ENCODE measurements at places on chromosomes 2 and 18. TPM values are rescaled to one million over a fixed set of nuclear protein-coding genes. Genes with fewer than 3 reads are reported as not detected.

HOXD12 gene
- not detected for total RNA-seq

PFN4 gene
- 0.23 TPM for total RNA-seq

ZNF521 gene
- total RNA-seq: 173 TPM

DNA sequence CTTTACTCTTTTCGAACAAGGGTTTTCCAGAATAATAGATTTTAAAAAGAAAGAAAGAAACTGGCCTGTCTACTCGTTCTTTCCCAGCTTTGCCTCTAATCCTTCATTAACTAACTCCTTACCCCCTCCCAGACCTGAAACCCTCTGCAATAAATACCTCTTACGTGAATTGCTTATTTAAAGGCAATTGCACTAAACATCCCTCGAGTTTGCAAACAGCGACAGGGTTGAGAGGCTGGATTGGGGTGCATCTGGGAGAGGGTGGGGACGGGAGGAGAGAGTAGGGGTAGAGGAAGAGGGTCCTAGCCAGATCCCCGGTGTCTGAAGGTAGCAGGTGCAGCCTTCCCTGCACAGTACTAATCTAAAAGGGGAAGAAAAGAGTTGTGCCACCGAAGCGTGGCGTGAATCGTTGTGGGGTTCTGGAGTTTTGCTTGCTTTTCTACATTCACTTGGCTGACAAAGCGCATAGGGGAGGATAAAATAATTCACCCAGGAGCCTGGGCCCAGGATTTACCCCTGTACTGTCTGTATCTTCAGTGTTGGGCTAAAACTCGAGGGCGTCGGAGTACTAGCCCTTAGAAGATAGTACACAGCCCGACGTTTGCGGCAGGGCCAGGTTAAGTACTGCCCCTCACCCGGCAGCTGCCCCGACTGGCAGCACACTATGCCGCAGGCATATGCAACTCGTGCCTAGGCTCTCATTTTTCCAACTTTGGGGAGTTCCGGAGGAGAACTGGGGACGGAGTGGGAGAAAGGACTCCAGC is 1.9 kb upstream of the NEUROD1 start:
- no peak for DNase-seq

- no peak for DNase-seq
Observed at GRCh38 chr2:162060532-162060931, 13.5 kb downstream of the DPP4 start.

GRCh38 chr2:70647873-70648481 is 94.4 kb upstream of the TGFA start:
- DNase-seq: peak; percentile 80

DNA sequence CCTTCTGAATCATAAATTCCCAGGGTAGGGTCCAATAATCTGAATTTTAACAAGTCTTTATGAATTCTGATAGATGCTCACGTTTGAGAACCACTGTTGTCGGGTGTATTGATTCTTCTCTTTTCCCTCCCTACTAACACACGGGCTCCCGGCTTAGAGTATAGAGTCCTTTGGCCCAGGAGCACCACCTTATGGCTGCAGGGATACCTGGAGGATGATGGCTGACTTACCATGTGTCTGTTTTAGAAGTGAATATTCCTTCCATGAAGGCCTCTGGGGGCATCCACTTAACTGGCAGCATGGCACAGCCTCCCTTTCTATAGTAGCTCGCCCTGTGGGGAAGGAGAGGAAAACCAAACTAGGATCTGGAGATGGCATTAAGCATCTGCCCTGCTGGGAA is 91.7 kb downstream of the CLIP4 start:
- DNase-seq: no peak

DNA sequence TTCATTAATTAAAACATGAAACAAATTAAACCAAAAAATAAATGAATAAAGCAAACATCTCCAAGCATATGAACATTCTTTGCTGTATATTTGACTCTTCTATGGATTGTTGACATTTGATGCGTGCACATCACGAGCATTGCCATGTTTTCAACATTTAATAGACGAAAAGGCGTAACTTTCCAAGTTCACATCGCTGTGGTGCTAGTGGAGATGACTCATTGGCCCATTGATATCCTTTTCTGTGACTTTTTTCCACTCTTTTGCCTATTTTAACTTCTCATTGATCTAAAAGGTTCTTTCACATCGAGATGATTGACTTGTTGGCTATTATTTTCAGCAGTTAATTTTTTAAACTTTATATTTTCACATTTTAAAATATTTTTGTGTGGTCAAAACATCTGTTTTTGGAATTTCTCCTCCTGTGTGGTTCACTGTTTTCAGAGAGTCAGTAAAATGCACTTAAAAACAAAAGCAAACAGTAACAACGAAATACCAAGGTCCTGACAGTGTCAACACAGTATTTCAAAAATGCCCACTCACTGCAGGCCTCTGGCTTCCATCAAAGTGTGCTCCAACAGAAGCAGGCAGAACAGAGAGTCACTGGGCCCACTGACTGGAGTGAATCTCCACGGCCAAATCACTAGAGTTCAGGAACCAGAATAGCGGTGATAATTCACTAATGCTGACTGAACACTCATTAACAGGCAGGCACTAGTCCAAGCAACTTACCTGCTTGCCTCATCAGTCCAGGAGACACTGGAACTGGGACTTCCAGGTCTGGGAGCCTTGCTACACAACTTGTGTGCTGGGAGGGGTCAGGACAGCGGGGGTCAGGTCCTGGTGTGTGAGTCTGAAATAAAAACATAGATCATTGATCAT is 372.2 kb upstream of the SMIM21 start:
- DNase-seq: no peak

All from dermis blood vessel endothelial cell (primary cell).